Stimulated activated CD8-positive, alpha-beta memory T cell treated with anti-CD3 and anti-CD28 coated beads, Interleukin-7, amount 100 ng/mL, for 1 hour (primary cell): ENCODE measurements at places on chromosomes 2 and 18.

DNA sequence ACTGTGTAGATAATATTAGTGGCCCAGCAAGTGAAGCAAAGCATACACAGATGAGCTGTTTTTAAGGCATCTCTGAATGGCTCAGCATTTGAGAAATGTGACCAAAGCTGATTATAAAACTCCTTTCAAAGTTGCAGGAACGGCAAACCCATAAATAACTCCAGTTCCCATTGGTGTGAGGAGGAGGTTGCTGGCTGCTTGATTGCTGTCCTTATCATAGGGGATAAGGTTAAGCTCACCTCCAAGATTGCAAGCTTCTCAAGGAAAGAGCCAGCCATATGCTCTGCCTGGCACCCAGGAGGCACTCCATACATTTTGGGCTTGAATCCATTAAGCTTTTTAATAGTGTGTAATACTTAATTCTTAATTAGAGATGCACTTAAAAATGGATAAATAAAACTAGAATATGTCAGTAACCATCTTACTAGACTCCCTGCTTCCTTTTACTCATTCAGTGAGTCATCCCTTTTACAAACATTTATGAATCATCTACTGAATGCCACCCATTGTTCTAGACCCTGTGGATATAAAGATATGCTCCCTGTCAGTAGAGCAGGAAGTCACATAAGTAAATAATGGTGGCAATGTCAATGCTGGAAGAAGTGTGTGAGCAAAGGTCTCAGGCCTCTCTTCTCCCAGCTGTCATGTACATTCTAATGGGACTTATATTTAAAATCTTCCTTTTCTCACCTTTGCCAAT is 99.3 kb downstream of the SPATS2L start:
- no peak for DNase-seq

DNA sequence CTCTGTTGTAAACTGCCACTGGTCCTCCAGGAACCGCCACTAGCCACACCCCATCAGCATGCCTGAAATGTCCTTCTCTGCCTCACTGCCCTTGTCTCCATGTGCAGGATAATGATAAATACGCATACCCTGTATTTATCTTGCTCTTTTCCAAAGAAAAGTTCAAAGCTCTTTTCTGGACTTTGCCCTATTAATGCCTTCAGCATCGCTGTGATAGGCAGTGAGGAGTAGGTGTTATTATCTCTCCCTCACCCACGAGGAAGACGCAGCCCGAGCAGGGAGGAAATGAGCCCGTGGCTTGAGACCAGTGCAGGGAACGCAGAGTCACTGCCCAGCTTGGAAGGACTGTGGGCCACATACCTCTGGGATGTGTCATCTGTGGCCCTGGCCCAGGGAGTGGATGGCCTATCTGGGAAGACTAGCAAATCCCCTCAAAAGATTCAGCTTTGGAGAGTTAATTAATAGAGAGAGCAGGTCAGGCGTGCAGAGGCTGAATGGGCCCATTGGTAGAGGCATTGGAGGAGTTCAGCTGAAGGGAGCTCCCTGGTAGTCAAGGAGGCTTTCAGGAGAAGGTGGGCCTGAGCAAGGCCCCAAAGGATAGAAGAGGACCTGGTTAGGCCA is 39.5 kb upstream of the MCFD2 start:
- no peak for DNase-seq

- DNase-seq = peak; percentile 10
These were observed 77.3 kb upstream of the PHLPP1 start for GRCh38 chr18:62637807-62638687.

DNA sequence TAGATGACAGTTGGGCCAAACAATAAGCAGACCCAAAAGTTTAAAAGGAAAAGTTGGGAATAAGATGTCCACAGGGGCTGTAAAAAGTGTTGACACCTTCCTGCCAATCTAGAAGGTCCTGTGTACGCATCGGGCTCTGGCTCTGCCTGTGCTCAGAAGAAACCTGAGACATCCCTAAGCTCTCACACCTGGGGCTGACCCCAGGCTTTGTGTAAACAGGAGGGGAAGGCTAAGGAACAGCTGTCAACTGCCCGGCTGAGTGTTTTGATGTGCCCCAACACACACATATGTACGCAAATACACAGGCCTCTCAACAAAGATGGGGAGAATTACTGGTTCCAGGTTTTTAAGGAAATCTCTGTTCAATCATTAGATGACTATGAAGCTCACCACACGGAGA is 59.5 kb downstream of the TMEM131 start:
- no peak for DNase-seq

GRCh38 chr2:1798115-1798784 is 53.9 kb upstream of the PXDN start:
- no peak for DNase-seq

GRCh38 chr2:169928463-169928864 is 101.2 kb downstream of the UBR3 start:
- no peak for DNase-seq

DNA sequence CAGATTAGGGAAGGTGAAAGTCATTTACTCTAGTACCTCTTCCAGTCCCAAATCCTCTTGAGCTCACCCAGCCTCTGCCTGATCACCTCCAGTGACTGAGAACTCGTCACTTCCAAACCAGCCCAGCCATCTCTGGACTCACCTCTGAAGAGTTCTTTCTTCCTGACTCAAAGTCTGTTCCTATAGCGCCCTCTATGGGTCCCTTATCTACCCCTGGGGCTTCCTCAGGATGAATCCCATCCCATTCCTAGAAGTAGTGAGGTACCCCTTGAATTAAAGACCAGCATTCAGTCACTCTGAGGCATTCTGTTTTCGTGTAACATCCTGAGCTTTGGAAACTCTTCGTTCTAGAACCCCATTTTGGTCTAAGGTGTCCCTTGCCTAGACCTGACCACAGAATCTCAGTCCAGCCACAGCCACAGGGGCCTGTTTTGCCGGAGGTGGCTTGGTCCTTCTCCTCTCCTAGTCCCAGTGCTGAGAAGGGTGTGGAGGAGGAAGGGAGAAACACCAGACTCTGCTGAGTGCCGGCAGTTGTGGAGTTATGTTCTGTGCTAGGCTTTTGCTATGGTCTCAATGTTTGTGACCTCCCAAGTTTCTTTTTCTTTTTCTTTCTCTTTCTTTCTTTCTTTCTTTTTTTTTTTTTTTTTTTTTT is 32.7 kb downstream of the SIX3 start:
- DNase-seq = no peak

GRCh38 chr2:217307023-217307422 is 447.2 kb upstream of the TNP1 start:
- no peak for DNase-seq

- DNase-seq = no peak
These were observed 190.7 kb downstream of the WDR7 start for GRCh38 chr18:56841836-56842235.

DNA sequence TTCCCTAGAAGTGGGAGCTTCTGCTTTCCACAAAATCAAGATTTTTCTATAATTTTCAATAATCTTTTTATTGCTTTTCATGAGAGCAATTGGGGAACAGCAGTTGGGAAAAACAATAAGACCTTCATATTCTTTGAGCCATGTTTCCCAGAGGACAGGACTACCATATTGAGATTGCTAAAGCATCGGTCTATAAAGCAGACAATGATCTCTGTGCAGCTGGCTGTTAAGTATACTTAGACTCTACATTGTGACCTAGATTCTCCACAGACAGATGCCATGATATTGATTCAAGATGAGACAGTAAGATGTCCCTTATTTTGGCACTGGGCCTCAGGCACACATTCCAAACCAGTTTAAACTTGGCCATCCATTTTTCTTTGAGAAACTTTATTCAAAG is 1178.7 kb downstream of the SUCLG1 start:
- DNase-seq = no peak

- DNase-seq = no peak
These were observed 81.0 kb upstream of the TMEM17 start for GRCh38 chr2:62586981-62587380.

DNA sequence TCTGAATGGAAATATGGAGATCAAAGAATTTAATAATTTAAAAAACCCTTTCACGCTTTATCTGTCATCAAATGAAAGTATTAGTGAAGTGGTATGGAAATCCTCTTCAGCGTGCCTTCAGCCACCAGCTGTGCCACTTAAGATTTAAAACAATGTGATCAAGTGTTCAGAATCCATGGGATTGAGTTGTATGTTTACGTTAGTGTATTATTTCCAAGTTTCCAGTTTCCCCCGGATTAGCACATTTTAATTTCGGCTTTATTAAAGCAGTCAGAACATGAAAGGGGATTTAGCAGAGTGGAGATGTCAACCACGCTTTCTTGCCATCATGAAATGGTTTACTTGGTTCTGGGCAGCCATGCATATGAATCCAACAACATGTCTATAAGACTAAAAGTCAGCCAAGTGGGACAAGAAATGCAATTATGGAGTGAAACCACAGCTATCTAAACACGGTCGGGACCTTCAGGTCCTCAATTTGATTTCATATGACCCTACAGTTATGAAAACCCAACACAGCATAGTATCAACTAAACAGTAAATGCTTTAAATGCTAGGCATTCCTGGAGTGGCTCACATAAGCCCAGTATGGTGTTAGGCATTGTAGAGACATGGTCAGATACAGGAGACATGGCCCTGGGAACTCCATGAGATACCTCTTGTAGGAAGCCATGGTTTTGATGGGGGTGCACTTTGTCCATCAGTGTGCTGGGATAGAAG is 224.9 kb upstream of the EPAS1 start:
- no peak for DNase-seq

DNA sequence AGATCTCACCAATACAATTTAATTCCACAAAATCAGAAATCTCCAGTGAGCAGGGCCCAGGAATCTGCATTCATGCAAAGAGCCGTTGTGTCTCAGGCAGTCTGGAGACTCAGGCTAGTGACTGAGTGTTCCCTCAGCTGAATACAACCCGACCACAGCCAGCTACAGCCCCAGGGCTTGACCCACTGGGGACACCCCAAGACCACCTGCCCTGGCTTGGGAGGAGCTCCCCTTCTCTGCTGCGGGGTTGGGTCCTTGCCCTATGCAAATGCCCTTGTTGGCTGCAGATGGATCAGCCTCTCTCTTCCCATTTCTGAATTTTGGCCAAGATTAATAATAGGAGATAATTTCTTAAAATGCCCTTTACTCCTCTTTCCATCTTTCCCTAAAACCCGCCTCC is 157.7 kb downstream of the TWIST2 start:
- no peak for DNase-seq

DNA sequence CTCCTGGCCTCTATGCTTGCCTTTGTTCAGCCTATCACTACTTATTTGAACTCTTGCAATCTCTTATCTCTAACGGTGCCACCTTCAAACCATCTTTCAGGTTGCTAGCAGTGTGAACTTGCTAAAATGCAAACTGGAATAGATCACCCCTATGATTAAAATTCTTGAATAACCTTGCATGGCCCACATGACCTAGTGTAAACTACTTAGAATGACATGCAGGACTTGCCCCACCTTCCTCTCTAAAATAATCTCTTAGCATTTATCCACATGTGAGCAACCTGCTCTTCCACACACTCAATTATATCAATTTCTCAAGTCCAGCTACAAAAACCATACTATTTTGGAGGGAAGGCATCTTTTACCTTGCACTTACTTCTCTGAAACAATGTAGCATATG is 137.6 kb downstream of the ETAA1 start:
- DNase-seq = no peak

DNA sequence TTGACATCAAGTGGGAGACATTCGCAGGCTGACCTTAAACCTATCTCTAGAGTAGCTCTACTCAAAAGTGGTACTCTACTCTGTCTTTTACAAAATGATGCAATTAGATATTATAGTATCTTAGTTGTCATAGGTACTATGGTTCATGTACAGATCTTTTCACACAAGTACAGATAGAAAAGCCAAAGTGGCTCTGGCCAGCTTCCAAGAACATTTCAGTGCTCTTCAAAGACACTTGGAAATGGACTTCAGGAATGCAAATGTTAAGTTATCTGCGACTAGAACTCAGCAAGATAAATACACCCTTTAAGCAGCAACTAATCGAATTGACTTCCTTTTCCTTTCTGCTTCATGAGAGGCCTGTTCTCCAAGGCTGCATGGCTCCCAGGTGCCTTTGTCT is 718.7 kb upstream of the FAM98A start:
- no peak for DNase-seq

GRCh38 chr18:60698901-60699300 is 326.3 kb upstream of the MC4R start:
- no peak for DNase-seq

DNA sequence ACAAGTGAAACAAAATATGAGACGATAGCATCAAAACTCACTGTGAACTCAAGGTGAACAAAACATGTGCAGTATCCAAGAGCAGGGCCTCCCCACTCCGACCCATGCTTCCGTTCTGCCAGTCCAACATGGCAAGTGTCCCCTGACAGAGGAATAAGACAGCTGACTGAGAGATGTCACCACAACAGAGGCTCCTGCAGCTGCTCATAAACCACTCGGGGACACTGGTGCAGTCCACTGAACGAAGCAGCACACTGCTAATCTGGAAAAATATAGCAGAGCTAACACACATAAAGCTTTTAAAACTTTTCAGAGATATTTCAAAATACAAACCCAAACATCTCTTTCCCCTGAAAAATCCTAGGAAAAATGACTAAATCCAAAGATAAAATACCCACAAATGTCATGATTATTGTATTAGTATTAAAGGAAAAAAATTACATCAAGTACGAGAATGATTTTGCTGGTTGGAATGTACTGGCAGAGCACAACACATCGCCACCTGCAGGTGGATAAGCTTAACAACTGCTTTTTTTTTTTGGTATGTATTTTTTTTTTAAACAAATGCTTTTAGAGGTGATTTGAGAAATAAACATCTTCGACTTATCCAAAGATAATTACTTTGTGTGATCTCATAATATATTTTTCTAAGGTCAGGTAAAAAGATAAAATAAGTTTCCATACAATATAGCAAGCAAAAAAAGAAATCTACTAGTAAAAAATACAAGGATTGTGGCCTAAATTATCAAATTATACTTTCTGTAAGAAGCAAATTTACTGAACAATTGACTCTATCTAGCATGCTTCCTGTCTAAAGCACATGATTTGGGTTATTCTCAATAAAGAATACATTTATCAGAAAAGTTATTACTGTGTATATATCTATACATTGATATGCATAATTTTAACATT is 18.6 kb downstream of the THADA start:
- no peak for DNase-seq

DNA sequence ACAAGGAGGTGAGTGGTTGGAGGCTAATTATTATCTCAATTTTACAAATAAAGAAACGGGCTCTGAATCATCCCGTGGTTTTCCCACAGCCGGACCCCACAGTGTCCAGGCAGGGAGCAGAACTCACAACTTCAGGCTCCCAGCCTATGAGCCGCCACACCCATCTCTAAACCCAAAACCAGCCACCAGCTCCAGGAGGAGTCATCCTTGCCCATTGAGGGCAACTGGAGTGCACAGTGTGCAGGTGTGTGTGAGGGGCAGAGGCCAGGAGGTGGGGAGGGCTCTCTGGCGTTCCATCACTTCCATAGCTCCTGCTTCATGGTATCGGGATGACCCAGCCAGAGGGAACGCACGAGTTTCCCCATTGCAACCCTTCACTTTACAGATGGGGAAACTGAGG is 144.5 kb downstream of the CYP26B1 start:
- no peak for DNase-seq

GRCh38 chr2:240355001-240355891 is 80.2 kb upstream of the GPC1 start:
- no peak for DNase-seq
